ENCODE measurements at places on chromosomes 13 and 19. TPM values are rescaled to one million over a fixed set of nuclear protein-coding genes. Genes with fewer than 3 reads are reported as not detected.

Gene BRCA2
- total RNA-seq: 3.4 TPM

Gene ATP1A3
- 0.18 TPM for total RNA-seq

Gene SULT2A1
- total RNA-seq: not detected

Gene ARHGAP35
- 23.0 TPM for total RNA-seq

Gene TTYH1
- total RNA-seq: 3.6 TPM

Gene REEP6
- 0.58 TPM for total RNA-seq

Gene BEST2
- total RNA-seq: not detected

Gene BCL3
- total RNA-seq: 2.7 TPM

Gene ATP7B
- 5.4 TPM for total RNA-seq

Gene THSD1
- 20.7 TPM for total RNA-seq

Gene HSPBP1
- 14.5 TPM for total RNA-seq

Gene KIR3DL1
- not detected for total RNA-seq

Gene ADGRE2
- 0.31 TPM for total RNA-seq

Gene FAM124A
- total RNA-seq: 2.0 TPM

Gene ZFP82
- 11.6 TPM for total RNA-seq

Gene AP1M2
- total RNA-seq: 0.27 TPM

Gene IRGC
- not detected for total RNA-seq

Gene CNN1
- 72.4 TPM for total RNA-seq

Gene MUC16
- not detected for total RNA-seq

Gene CEACAM20
- total RNA-seq: not detected

Gene RHPN2
- total RNA-seq: 1.3 TPM

Gene LYPD3
- 0.49 TPM for total RNA-seq

Gene CGB8
- 0.31 TPM for total RNA-seq

Measured in muscle of leg (tissue), 16 donors.